ENCODE measurements at places on chromosomes 2 and 18.

GRCh38 chr2:135945526-135945925, 39.9 kb downstream of the DARS1 start:
- DNase-seq = no peak

DNA sequence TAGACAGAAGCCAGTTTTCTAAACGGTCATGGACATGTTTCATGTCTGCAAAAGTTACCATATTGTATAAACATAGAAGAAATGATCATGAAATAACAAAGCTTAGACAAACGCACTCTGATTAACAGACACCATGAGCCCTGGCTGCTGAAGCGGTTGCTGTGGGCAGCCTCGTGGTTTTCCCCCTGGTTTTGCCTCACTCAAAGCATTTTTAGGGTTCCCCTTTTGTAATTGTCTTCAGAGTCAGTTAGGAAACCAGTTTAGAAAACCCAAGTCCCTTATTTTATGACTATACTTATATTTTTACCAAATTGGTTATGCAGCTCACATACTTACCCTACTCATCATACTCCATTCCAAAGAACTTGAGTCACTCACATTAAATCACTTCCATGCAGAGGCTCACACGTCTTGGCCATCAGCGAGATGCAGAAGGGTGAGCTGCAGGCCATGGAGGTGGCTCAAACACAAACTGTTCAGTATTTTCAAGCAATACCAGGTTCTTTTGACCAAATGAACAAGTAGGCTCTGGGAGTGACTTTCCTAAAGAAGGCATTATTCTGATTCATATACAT, 105.6 kb upstream of the SALL3 start:
- no peak for DNase-seq

DNA sequence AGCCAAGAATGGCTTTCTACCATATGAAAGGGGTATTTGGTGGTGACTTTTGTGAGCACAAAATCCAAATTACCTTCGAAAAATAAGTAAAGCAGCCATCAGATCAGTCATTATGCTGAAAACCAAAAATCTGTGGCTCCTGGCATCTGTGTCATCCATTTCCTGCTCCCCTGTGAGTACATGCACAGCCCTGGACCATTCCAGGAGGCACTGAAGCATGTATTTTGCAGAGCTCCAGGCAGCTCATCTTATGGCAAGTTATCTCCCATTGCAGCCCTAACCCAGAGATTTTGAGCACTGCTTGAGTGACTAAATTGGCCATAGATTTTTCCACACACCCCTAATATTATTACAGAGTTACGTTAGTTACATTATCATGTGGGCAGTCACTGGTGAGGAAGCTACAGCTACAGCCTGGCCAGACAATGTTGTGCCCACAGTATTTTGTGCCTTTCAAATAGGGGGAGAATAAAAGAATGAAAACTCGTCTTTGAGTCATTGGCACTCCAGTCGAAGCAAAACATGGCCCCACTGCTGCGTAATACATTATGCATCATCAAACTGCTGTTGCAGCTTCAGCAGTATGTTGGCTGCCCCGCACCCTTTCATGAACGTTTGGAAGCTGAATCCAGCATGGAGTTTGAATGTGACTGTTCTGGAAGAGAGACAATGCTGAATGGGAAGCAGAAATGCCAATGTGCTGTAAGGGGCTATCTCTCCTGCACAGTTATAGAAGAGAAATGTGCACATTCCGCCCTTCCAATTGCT, 702.2 kb downstream of the RNF144A start:
- no peak for DNase-seq

- DNase-seq = no peak
These were observed 345.8 kb downstream of the SOCS6 start for GRCh38 chr18:70634576-70635147.

GRCh38 chr2:11835403-11835802, 89.0 kb downstream of the LPIN1 start:
- DNase-seq = no peak

- DNase-seq = no peak
These were observed 124.9 kb downstream of the RDH14 start for GRCh38 chr2:18435426-18436037.

- no peak for DNase-seq
These were observed 1.1 kb downstream of the TRAF3IP1 start for GRCh38 chr2:238321467-238321866.

DNA sequence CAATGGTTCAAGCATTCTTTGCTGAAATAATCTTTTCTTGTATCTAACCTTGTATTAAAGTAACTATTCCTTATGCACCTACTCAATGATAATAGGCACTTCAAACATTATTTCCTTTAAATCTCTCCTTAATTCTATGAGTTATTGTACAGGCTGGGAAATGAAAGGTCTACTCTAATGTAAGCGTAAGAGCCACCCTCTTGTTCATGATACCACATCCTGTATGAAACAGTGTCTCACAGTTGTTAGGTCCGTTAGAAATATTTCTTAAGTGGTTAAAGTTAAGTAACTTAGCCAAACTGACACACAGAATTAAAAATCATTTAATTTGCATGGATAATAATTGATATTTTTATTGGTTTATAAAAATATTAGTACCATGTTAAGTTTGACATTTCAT, 162.5 kb upstream of the RPRM start:
- no peak for DNase-seq

DNA sequence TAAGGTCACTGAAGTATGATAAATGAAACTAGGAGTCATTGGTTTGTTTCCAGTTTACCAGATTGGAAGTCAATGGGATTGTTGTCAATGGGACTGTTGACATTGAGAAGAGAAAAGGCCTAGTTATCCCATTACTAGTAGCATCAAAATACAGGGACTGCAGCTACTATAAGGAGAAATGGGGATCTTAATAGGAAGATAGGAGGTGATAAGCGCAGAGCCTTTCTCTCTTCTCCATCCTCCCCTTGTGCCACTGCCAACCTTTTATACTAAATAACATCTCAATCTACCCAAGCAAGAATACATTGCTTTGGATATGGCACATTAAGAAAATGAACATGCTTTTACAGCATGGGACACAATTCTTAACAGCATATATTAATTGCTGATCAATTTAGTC, 10.5 kb upstream of the BBS5 start:
- DNase-seq = no peak
